Hematopoietic multipotent progenitor cell (in vitro differentiated cells): ENCODE measurements at places on chromosomes 1 and 21. TPM values are rescaled to one million over a fixed set of nuclear protein-coding genes. Genes with fewer than 3 reads are reported as not detected.

DNA sequence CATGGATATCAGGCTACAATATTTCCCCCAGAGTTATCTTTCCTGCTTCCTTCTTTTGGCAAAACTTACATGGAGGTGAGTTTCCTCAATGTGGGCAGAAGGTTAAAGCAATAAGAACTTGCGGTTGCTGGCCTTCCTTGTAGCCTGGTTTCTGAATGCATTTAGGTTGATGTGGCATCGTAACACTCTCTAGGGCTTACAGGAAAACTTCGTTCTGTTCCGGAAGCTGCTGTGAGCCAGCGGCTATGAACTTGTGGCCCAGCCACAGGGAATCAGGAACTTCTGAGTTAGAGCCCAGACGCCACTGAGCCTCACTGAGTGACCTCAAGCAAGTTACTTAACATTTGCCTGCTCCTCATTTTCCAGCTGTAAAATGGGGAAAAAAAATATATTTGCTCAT is 623.4 kb upstream of the ADAMTS5 start:
- no peak for DNase-seq

GRCh38 chr1:198856601-198857000 is 217.8 kb downstream of the PTPRC start:
- no peak for DNase-seq

GRCh38 chr1:207495801-207496792 is at the start of gene CR1:
Gene CR1 (plus strand): TSS chr1:207496157. CDS start chr1:207496268, 111 bp downstream.
- DNase-seq, result peak; percentile 62

GRCh38 chr1:37362594-37363385 is 111.6 kb upstream of the ZC3H12A start:
- DNase-seq, result no peak

The CYP4Z1 gene
- total RNA-seq, result not detected

DNA sequence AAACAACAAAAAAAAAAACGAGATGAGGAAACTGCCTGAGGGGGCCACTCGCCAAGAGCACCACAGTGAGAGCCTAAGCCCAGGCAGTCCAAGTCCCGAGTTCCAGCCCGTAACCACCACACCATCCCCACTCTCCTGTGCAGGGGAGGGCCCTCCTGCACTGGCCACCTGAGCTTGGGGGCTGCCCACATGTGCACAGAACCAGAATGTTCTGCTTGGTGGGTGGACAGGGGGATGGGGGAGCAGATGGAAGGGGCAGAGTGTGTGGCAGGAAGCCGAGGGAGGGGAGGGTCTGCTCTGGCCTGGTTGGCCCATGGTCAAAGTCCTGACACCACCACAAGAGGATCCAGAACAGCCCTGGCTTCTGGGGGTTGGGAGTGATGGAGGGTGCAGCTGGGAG is 17.6 kb downstream of the ADPRS start:
- DNase-seq, result no peak

The FBXO2 gene
- total RNA-seq, result 0.27 TPM

GRCh38 chr1:27090911-27091310 is 64.0 kb downstream of the SLC9A1 start:
- DNase-seq, result no peak
